Stimulated activated CD4-positive, alpha-beta T cell treated with anti-CD3 and anti-CD28 coated beads, TNF-alpha, amount 100 ng/mL, for 24 hours (primary cell): ENCODE measurements at places on chromosomes 5 and 9.

- DNase-seq, result no peak
These were observed 21.0 kb downstream of the CDKL3 start for GRCh38 chr5:134345996-134346395.

GRCh38 chr9:4141296-4141695 is 158.6 kb downstream of the GLIS3 start:
- no peak for DNase-seq

GRCh38 chr9:16191691-16192402 is 639.0 kb downstream of the CCDC171 start:
- DNase-seq, result no peak

GRCh38 chr9:72334658-72335337 is 30.2 kb downstream of the ZFAND5 start:
- DNase-seq, result no peak

DNA sequence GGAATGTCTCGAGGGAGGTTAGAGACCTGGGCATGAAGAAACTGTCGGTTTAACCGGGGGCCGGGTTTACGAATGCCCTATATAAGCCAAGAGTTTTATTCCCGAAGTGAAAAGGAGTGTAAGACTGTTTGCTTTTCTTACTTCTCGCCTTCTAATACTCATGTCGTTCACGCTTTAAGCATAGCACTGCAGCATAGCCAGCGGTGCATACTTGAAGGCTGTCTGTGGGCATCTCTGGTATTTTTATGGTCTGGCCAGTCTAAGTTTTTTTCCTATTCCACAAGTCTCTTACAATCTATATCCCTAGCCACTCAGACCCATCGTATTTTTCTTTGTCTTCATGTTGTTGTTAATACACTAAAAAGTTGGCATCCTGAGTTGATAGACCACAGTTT is 1.2 kb downstream of the UHRF2 start:
- no peak for DNase-seq

DNA sequence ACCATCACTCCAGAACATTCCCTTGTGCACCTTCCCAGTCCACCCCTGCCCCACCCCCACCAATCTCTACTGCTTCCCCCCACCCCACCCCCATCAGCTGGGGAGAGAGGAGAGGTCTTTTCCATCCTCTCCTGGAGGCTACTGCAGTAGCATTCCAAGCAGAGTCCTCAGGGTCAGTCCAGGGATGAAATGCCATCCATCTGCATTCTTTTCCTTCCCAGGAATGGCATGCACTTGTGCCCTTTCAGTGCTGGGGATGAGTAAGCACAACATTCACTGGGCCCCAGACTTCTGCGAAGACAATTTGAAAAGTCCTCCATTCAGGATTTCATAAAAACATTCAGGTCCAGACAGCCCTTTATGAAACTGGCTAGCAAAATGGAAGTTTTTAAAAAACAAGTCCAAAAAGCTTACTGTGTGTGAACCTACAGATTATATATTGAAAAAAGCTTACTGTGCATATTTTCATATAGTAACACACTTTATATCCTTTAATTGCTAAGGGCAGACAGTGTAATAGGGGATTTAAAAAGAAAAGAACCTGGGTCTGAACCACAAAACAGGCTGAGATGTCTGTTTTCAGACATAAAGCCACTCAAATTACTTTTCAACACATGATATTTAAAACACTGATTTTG is 50.0 kb upstream of the GOLPH3 start:
- no peak for DNase-seq

GRCh38 chr5:2901511-2901910 is 150.0 kb upstream of the IRX2 start:
- no peak for DNase-seq

DNA sequence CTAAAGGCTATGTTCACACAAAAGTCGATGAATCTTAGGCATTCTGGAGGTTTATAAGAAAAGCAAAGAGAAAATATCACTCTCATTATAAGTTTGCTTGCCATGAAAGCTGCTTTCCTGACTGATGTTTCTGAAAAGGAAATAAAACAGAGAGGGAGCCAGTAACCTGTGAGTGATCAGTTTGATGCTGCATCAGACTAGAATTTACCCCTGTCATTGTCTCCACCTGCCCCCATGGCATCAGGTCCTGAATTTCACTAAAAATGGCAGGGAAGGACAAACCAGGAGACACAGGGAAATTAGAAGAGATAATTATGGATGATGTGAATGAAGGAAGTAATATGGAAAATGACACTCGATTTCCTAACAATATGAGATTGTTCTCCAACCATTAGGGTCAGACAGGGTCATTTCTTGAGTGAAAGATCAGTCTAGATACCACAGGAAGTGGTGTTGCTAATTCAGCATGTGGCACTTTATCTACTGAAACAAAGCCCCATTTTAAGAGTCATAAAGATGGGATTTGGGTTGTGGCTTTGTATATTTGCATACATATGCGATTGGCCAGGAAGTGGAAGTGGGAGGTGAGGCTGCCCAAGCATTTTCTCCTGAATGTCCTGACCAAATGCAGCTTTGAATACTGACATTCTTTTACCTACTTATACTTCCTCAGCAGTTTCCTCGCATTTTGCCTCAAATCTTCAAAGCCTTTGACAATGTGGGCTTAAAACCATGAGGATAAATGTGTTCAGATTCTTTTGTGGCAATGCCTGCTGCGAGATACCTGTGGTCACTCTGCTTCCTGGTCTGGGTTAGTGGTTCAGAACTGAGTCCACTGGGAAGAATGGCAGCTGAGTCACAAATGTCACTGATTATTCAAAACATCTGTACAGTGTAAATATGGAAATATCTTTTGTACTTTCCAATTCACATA is 29.7 kb downstream of the MEGF10 start:
- no peak for DNase-seq
